CD4-positive, alpha-beta T cell treated with Interleukin-1 beta for 1 hour (primary cell): ENCODE measurements at places on chromosomes 4 and X.
A peak's percentile ranks its signal among the peaks of the same experiment; 100 is the strongest.

DNA sequence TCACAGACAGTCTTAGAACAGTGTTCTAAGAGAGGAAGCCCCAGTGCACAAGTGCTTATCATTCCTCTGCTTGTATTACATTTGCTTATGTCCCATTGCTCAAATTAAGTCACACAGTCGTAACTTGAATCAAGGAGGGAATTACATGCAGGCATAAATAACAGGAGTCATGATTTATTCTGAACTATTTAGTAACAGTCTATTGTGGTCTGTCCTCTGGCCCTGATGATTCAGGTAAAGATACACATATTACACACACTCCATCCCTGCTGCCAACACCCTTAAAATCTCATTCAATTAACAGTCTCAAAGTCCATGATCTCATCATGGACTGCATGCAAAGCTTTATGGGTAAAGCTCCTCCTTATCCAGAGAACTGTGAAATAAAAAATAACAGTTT is 60.1 kb downstream of the GRIA2 start:
- no peak for DNase-seq

DNA sequence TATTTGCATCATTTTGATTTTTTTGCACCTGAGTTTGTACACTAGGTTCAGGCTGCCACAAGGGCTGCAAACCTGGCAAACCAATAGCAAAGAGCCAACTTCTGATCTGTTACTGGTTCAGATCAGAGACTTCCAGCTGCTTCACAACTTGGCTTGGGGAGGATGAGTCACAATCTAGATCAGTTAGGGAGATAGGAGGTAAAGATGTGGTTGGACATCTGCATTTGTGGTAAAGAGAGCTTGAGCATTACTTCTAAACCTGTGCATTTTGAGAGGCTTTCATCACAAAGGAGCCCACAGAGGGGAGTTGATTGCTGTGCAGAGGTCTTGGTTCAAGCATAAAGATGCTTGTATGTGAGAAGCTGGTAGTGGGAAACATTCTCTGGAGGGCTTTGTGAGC is 34.5 kb downstream of the LINC00632 start:
- no peak for DNase-seq

- DNase-seq = no peak
Measured at GRCh38 chrX:10165580-10166247, 8.9 kb downstream of the CLCN4 start.

DNA sequence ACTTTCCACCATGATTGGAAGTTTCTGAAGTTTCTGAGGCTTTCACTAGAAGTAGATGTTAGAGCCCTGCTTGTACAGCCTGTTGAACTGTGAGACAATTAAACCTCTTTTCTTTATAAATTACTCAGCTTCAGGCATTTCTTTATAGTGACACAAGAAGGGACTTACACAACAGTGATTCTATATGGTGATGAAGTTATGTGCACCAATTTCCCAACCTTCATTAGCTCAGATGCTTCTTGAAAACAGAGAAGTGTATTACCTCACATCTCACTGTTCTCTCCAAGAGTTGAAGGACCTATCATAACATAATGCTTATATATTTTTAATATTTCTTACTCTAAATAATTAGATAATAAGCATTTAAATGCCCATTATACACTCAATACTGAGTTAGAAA is 202.1 kb upstream of the ANXA10 start:
- no peak for DNase-seq

GRCh38 chr4:74038086-74038424 is 434 bp downstream of the CXCL3 start:
- DNase-seq = no peak

GRCh38 chrX:105282077-105282476 is 61.6 kb upstream of the TEX13A start:
- no peak for DNase-seq

DNA sequence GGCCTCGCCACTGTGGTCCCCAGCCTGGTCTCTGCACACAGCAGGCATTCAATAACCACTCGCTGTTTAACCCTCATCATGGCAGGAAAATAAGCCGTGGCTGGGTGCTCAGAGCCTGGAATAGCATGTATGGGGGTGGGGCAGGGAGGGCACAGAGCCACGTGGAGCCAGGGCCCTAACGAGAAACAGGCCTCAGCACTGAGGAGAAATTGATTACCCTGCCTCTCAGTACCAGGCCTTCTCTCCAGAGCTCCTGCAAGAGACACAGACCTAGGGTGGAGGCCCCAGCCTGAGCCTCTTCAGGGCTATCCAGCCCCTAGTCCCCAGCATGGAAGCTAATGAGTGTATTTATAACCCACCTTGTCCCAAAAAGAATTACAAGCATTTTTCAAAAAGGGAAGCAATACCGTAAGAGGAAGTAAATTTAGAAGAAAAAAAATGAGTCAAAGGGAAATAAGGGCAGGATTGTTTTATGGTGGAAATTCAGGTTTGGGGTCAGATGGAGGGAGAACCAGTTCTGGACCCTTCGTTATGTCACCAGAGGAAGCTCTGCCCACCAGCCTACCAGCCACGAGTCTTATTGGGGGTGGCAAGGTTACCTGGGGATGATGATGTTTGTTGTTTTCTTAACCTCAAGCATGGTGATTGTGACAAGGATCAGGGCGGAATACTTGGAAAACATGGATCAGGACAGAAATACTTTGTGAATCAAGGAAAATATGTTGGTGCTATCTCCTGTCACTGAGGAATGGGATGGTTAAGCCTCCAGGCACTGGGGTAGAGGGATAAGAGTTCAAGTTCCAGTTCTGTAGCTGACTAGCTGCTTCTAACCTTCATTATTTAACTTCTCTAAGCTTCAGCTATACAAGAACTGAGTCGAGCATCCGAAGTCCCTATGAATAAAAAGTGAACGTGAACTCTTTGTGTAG is 101.9 kb upstream of the RBPJ start:
- DNase-seq = no peak

- no peak for DNase-seq
Measured at GRCh38 chrX:103927030-103927429, 35.4 kb upstream of the TMSB15B start.

DNA sequence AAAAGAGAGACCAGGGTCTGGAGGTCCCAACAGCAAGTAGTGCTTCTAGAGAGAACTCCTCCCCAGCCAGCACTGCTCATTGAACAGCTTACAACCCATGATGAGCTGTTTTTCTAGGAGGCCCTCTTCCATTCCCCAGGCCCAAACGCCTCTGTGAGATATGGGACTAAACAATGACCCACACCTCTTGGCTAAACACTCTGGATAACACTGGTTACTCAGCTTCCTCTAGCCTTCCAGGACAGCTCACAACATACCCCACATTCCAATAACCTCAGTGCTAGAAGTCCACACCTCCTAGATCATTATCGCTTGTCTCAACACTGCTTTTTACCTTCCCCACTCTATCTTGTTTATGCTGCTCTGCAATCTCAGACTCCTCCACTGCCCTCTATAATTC is 35.4 kb upstream of the PGRMC2 start:
- no peak for DNase-seq

DNA sequence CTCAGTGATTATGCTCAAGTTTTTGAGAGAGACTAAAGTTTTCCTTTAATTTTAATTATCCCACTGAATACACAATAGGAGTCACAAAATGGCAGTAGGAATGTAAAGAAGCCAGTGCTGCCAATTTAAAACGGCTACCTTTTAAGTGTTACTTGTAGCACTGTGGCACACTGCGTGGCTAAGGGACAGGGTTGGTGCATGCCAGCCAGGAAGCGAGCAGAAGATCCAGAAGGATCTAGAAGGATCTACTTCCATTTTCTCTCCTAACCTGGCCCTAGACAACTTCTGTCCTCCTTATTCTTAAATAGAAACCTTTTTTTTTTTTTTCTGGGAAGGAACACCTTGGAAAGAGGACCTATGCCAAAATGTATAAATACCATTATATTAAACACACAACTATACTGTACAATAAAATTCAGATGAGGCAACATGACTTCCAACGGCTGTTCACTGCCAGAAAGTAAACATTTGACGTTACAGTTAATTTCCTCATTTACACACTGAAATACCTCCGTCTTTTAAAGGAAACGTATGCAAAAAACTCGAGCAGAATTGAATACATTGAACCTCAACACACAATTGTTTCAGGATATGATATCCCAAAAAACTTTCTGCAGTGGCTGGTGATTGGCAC is 2.7 kb downstream of the USP26 start:
- DNase-seq = no peak

DNA sequence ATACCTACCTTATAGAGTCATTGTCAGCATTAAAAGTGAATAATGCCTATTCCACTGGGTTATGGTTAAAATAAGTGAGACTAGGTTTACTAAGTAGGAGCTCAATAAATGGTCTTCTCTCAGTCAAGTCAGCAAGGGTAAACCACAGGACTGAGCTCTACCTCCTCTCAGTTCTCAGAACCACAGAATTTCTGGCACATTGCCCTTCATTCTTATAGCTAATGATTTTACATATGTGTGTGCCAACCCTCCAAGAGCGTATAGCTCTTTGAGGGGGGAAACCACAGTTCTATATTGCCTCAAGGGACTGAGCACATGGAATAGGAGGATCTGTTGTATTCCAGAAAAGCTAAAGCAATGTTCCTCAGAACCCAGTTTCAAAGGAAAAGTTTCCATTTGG is 124.8 kb downstream of the ATG4A start:
- no peak for DNase-seq

DNA sequence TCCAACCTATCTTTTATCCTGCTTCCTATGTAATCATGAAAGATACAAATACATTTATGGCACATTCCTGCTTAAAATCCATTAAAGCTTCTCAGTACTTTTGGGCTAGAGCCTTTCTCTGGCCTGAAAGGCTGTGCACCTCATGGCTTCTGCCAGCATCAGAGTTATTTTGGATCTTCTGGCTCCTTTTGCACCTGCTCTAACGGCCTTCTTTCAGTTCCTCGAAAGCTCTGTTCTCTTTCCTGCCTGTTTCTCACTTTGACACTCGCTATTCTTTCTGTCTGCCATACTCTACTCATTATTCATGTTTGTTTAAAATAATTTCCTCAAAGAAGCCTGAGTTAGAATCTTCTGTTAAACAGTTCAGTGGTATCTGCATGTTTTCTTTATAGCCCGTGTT is 86.0 kb downstream of the LRP2BP start:
- DNase-seq = no peak

DNA sequence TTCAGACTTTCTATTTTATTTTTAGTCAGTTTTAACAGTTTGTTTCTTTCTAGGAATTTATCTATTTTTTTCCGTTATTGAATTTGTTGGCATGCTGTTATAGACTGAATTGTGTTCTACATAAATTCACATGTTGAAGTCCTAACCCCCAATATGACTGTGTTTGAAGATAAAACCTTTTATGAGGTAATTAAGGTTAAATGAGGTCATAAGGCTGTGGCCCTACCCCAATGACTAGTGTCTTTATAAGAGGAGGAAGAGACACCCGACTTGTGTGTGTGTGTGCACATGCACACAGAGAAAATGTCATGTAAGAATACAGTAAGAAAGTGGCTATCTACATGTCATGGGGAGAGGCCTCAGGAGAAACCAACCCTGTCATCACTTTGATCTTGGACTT is 146.3 kb downstream of the BRWD3 start:
- no peak for DNase-seq

DNA sequence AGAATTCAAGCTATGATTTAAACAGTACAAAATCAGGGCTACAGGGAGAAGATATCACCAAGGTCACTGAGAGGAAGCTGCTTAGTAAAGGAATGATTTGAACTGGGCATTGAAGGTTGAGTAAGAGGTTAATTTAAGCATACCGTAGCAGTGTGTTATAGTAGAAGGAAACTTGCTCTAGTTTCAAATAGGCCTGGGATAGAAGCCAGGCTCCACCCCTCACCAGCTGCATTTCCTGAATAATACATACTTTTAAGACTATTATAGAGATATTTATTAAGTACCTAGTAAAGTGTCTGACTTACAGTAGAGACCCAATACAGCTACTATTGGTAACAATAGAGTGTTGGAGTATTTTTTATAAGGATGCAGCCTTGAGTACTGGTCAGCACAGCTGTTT is 118.0 kb upstream of the GLRA2 start:
- DNase-seq = no peak

DNA sequence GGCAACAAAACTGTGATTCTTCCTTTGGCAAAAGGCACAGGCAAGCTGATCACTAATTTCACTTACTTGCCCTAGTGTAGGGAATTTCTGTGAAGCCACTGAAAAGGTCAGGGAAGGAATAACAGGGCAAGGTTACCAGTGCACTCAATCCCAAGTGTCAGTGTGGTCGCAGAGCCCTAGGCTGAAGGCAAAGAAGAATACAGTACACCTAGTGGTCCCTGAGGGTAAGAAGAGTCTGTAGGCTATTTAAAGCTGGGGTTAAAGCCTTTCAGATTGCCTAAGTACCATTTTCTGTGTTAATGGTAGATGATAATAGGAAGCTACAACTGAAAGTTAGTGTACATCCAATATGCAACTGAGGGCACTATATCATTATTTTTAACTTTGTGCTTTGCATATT is 173.6 kb upstream of the NRK start:
- DNase-seq = no peak

- peak; percentile 16 for DNase-seq
Measured at GRCh38 chr4:122224348-122224747, 72.2 kb downstream of the BLTP1 start.

GRCh38 chr4:19562456-19562855 is 689.2 kb upstream of the SLIT2 start:
- no peak for DNase-seq

GRCh38 chrX:10507181-10507580 is 113.2 kb downstream of the MID1 start:
- DNase-seq = no peak

DNA sequence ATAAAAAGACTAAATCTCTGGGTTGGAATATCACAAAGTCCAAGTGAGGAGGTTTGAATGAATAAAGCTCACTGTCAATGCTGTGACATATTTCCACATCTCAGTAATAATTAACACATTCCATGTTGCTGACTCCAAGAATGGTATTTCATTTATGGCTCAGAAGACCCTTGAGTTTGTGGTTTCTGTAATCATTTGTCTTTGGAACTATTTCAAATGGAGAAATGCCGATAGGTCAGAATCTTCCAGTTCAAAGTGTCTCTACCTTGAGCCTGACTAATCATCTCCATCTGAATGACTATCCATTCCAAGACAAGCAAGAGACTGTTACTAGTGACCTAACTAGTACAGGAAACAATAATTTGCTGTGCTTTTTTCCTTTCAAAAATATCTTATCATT is 24.2 kb upstream of the SLC2A9 start:
- no peak for DNase-seq

DNA sequence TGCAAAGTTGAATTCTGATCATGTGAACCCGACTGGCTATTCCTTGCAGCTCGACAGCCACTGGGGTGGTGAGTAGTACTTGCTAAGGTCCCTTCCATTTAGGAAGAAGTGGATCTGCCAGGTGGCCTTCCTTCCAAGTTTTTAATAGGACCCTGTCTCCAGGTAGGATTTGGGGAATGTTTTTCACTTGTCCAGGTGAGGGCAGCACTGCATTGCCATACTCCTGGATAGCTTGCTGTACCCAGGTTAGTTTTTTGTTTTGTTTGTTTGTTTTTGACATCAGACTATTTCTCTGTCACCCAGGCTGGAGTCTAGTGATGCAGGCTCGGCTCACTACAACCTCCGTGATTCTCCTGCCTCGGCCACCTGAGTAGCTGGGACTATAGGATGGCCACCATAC is 29.8 kb downstream of the SAGE1 start:
- DNase-seq = no peak

GRCh38 chr4:106615410-106615945 is 246.9 kb upstream of the GIMD1 start:
- no peak for DNase-seq

- DNase-seq = no peak
Measured at GRCh38 chr4:26813698-26814097, 46.9 kb upstream of the STIM2 start.

- DNase-seq = no peak
Measured at GRCh38 chr4:165627128-165627527, 245.9 kb upstream of the TLL1 start.

GRCh38 chr4:46804781-46805413 is 104.1 kb downstream of the COX7B2 start:
- no peak for DNase-seq
